Stimulated activated CD4-positive, alpha-beta T cell treated with anti-CD3 and anti-CD28 coated beads, Interleukin-4, amount 100 ng/mL, for 24 hours (primary cell): ENCODE measurements at places on chromosomes 1 and 21.

- no peak for DNase-seq
These were observed 55.0 kb downstream of the USH2A start for GRCh38 chr1:216368249-216368648.

- DNase-seq = no peak
These were observed 35.4 kb upstream of the FOXE3 start for GRCh38 chr1:47380699-47381098.

DNA sequence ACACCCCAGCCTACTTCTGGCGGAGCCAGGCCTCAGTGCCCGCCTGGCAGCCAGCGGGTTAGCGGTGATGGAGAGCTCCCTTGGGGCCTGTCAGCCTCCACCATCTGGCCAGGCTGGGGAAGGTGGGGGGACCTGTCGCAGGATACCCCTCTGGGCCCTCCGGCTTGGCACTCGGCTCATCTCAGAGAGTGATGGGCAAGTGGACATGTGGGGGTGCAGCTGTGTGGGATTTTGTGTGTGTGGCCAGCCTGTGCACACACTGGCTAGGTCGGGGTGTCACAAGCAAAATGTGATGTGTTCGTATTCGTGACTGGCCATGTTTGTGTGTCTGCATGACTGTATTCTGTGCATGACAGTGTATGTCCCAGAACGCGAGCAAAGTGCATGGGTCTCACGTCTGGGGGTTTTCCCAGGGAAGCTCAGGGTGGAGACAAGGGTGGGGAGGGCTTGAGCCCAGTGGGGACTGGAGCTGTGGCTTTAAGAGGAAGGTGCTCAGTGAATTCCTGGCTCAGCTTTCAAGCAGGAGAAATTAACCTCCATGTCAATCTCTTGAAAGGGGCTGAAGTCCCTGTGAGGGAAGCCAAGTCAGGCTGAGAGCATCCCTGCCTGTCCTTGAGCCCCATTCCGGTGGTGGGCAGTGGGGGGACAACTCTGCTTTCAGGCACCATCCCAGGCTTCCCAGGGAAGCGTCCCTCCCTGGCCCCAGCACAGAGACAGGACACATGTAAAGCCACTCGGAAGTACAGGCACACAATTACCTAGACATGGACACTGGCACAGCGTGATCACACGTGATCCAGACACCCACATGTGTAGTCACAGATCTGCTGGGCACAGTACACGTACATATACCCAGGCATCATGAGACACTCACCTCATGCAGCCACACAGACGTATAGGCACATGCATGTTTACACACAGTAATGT is 21.1 kb upstream of the ADGRB2 start:
- DNase-seq = no peak

GRCh38 chr1:202264300-202264699 is 70.7 kb downstream of the LGR6 start:
- no peak for DNase-seq

GRCh38 chr1:19476450-19477190 is 8.7 kb downstream of the CAPZB start:
- DNase-seq = peak; percentile 23

GRCh38 chr1:230823426-230823825 is 44.9 kb downstream of the C1orf198 start:
- DNase-seq = no peak

DNA sequence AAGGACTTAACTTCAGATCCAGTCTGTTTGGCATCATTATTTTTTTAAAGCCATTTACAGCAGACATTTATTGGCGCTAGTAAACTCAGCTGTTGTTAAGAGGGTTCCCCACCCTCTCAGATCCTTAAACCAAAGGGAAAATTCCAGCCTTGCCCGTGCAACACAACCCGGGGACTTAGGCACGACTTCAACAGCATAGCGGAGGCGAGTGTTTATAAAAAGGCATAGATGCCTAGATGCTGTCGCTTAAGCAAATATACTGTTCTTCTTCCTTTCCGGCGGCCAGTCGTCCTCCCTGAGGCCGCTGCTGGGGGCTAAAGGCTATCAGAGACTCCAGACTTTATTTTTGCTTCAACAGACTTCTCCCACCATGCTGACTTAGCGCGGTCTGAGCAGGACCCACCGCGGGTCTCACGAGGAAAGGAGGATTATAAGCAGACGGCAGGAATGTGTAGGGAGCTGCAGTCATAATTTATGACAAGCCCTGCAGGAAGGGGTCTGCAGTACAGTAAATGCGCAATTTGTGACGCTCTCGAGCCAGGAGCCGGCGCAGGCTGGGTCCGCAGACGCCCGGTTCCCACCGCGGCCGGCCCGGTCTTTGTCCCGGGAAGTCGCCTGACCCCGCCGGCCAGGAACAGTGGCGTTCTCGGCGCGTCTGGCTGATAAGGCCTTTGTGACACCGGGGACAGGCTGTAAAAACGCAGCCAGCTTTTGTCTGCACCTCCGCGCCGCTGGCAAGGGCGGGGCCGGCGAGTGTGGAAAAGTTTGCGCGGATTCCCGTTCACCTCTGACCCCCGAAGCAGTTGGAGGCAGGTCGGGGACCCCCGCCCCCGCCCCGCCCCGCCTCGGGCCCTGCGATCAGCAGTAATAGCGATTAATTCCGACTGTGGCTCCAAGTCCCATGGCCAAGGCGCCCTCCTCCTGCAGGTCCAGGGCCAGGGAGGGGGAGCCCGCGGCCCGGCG is 61.2 kb upstream of the ARHGEF16 start:
- no peak for DNase-seq

- no peak for DNase-seq
These were observed 176.9 kb upstream of the FMN2 start for GRCh38 chr1:239914751-239915231.

DNA sequence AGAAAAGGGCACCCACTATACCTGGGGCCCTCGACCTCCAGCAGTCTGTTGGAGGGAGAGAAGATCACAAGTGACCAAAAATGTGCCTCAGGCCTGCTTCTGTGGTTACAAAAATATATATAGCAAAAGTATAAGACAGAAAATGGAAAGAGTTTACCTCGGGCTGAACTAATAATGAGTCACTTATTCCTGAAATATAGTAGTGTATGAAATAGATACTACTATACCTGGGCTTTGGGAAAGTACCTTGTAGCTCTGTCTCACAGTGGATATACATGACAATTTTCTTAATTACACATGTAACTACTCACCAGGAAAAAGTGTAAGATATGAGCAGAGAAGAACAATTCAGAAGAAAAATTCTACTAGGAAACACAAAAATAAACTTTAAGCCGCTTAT is 7.3 kb upstream of the APCS start:
- DNase-seq = no peak

DNA sequence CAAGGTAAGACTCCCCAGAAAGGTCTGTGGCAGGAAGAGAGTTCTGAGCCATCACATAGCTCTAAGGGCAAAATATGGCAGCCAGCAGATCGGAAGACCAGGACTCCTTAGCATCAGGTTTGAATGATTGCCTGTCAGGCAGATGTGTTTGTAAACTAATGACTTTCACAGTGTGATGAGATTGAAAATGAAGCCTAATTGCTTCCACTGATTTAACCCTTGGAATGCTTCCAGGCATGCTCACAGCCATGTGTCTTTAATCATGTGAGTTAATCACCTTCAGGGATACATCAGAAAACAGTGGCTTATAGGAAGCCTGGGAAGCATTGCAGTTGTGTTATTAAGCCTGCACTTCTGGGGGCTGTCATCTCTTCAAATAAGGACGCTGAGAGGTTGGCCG is 82.8 kb downstream of the LRRC53 start:
- DNase-seq = no peak

- no peak for DNase-seq
These were observed 40.2 kb downstream of the IL12RB2 start for GRCh38 chr1:67347688-67348472.

DNA sequence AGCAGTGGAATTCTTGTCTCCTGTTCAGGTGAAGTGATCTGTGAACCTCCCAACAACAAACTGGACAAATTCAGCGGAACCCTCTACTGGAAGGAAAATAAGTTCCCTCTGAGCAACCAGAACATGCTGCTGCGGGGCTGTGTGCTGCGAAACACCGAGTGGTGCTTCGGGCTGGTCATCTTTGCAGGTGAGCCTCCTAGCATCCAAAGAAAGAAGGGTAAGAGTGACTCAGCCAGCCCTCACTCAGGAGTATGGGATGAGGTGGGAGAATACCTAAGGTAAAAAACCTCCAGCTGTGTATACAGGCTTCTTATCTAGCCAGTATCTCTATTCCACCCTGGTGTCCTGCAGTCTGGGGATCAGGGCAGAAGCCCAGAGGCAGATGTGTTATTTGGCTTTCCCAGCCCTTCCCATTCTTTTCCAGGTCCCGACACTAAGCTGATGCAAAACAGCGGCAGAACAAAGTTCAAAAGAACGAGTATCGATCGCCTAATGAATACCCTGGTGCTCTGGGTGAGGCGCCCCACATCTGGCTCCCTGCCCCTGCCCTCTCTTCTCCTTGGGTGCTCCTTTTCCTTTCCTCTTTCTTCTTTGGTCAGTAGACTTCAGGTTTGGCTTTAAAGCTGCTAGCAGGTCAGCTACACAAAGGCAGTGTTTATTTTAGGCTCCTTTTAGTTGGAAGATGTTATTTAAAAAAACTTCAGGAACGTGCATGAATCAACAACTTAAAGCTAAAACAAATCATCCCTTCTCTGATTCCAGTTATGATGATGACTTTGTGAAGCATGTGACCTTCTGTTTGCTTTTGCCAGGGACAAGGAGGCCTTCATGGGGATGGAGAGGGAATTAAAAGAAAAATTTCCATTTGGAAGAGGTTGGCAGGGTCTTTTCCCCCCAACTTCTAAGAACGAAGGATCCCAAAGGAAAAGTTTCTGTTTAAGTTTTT is 9.0 kb downstream of the ATP8B2 start:
- no peak for DNase-seq

DNA sequence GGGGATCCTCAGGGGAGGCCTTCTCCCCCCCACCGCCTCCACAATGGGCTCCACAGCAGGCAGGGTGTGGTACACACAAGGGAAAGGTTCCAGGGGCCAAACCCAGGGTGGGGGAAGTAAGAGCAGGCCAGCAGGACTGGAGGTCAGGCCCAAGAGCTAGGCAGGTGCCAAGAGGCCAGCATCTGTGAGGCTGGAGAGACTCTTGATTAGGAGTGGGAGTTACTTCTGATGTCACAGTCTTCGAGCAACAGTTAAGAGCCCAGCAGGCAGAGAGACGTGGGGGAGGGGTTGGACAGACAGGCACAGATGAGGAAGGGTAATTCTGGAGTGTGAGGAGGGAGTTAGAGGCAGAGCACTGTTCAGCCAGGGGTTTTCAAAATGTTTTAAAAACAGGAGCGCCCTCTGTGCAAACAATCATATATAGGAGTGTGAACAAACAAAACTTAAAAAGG is 55.8 kb downstream of the SLC9A1 start:
- no peak for DNase-seq

DNA sequence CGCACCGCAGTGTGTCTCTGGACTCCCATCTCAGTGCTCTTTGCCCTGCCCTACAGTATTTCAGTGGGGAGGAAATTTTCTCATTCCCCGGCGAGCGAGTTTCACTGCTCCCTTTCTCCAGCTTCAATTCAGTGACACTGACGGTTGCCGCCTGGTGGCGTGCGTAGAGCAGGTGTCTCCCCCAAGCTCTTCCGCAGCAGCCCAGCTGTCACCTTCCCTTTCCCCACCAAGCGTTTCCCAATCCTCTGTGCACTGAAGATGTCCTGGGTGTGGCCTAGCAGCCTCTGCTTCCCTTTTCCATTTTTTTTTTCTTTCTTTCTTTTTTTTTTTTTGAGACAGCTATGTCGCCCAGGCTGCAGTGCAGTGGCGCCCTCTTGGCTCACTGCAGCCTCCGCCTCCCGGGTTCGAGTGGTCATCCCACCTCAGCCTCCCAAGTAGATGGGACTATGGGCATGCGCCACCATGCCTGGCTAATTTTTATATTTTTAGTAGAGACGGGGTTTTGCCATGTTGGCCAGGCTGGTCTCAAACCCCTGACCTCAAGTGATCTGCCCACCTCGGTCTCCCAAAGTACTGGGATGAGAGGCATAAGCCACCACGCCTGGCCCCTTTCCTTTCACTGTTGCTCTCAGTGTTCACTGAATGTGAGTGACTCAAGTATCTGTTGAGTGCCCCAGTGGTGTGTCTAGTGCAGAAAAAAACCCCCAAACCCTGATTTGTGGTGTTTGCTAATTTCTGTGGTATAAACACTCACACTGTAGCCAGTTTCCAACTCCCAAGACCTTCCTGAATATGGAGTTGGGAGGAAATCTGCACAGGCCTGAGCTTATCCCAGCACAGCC is 30.1 kb downstream of the TNFRSF1B start:
- DNase-seq = no peak

GRCh38 chr21:33495743-33496142 is 4.2 kb upstream of the DNAJC28 start:
- DNase-seq = no peak

DNA sequence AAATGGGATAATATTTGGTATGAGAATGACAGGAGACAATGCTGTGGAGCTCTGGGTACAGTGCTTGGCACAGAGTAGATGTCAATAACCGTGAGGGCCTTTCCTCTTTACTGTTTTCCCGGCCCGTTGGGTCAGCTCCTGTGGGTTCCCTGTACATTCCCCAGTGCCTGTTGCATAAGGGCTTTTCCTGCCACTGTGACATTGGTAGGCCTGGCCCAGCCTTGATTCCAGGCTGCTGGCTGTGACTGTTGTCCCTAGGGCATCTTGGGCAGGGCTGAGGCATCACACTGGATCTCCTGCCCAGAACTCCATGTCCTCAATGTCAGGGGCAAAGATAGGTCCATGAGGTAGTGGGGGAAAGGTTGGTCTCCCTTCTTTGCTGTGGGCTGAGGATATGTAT is 25.8 kb upstream of the MYCL start:
- no peak for DNase-seq

DNA sequence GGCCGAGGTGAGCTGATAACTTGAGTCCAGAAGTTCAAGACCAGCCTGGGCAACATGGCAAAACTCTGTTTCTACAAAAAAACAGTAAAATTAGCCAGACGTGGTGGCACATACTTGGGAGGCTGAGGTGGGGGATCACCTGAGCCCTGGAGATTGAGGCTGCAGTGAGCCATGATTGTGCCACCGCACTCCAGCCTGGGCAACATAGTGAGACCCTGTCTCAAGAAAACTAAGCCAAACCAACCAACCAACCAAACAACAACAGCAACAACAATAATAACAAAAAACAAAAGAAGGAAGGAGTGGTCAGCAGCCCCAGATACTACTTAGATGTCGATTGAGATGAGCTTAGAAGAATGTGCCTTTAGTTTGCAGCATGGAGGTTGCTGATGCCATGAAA is 47.7 kb downstream of the CENPF start:
- DNase-seq = no peak

DNA sequence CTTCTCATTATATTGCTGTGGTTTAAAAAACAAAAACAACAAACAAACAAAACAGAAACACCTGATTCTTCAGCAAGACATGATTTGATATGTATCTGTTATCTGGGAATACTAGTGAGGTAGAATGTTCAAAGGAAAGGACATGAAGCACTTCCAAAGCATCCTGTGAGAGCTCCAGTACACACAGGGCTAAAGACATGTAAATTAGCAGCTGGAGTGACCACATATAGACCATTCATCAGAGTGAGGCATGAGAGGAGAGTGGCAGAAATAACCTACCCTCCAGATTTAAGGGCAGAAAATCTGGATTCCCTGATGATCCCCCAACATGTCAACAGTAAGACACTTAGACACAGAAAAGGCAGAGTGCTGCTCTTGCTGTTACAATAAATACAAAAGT is 260.5 kb upstream of the CHRM3 start:
- DNase-seq = no peak
